KBM-7 (cell line): ENCODE measurements at places on chromosomes 7 and 10.

DNA sequence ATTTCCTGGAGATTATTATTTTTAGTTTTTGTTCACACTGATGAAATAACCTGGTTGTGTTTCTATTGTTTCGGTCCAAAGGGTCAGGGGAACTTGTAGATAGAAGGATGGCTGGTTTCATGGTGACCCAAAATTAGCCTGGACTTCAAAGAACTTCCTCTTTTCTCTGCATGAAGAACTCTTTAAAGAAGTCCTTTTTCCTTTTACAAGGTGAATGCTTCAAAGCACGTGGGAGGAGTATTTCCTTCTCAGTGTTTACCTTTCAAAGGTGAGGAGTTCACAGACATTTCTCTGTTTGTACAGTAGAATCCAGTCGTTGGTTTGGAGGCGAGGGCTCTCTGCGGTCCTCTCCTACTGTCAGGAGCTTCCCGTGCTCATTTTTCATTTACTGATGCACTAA lies 561.7 kb downstream of the GATA3 start:
- DNase-seq = no peak

- DNase-seq = no peak
Measured at GRCh38 chr7:104976966-104977636, 36.9 kb upstream of the KMT2E start.

DNA sequence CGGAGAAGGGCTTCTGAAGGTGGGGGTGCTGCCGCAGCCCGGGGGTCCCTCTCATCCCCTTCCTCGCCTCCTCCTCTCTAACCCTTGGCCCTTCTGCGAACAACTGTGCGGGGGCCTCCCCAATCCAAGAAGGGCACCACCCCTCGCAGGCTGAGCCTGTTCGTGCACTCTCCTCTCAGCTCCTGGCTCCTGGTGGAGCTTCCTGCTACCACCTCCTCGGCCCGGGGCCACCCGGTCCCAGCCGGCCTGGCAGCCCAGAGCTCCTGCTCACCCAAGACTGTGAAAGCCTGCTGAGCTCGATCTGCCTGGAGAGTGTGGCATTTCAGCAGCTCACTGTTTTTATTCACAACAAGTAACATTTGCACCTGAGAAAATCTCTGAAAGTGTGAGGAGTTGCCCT lies 2.4 kb downstream of the ADGRA1 start:
- no peak for DNase-seq

GRCh38 chr7:105448181-105448580 lies 59.5 kb upstream of the SRPK2 start:
- DNase-seq = no peak

- DNase-seq = no peak
Measured at GRCh38 chr10:75137533-75138438, 26.3 kb downstream of the SAMD8 start.

GRCh38 chr7:55629051-55629677 lies 56.9 kb upstream of the VOPP1 start:
- DNase-seq = no peak

GRCh38 chr7:21422751-21423150 lies 5.1 kb upstream of the SP4 start:
- DNase-seq = no peak

- no peak for DNase-seq
Measured at GRCh38 chr7:43169076-43169475, 56.6 kb downstream of the HECW1 start.

- no peak for DNase-seq
Measured at GRCh38 chr10:26448706-26449435, 10.7 kb downstream of the APBB1IP start.

- no peak for DNase-seq
Measured at GRCh38 chr7:21054427-21055112, 267.9 kb upstream of the SP8 start.

- DNase-seq = no peak
Measured at GRCh38 chr7:778968-779451, 51.9 kb upstream of the PRKAR1B start.

- DNase-seq = no peak
Measured at GRCh38 chr10:6996431-6996830, 414.4 kb downstream of the SFMBT2 start.

GRCh38 chr7:24152356-24152755 lies 131.6 kb upstream of the NPY start:
- no peak for DNase-seq

DNA sequence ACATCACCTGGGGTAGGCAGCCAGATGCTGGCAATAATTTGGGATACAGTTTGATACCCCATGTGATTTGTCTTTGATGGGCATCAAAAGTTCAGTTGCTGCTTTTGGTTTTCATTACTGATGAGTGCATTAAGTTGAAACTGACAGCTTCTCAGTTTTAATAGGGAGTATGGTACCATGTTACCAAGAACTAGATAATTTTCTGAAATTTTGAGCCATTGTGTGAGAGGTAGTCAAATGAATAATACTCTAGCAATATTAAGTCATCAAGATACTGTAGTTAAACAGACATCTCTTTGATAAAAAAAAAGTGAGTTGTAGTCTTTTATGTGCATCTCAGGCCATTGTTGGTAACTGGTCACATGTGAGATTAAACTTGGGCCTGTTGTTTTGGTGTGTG lies 71.5 kb downstream of the ST7 start:
- DNase-seq = no peak

DNA sequence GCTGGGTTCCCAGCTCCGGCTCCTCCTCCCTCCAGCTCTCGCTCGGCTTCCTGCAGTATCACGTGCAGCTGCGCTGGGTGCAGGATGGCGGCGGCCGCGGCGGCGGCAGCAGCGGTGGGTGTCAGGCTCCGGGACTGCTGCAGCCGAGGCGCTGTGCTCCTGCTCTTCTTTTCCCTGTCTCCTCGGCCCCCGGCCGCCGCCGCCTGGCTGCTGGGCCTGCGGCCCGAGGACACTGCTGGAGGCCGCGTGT lies at the start of gene CNNM1:
Gene CNNM1 (plus strand): TSS at position 53 of the 250 bp plus-strand sequence. CDS start 32 bp downstream, at position 85.
- peak; percentile 78 for DNase-seq

DNA sequence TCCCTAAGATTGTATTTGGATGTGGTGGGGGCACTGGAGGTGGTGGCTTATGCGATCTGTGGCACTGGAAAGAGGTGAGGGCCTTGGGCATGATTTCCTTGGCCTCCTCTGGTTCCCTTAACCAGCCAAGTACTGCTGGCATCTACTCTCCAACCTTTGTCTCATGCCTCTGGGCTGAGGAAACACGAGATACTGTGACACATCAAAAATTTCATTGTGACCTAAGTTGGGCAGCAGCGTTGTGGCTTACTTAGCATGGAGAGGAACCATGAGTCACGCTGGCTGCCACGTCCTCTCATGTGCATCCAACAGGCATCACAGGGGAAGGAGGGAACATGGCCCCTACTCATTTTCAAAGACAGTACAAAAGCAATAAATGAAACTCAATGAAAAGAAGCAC lies 29.7 kb upstream of the GSDME start:
- DNase-seq = peak; percentile 20

DNA sequence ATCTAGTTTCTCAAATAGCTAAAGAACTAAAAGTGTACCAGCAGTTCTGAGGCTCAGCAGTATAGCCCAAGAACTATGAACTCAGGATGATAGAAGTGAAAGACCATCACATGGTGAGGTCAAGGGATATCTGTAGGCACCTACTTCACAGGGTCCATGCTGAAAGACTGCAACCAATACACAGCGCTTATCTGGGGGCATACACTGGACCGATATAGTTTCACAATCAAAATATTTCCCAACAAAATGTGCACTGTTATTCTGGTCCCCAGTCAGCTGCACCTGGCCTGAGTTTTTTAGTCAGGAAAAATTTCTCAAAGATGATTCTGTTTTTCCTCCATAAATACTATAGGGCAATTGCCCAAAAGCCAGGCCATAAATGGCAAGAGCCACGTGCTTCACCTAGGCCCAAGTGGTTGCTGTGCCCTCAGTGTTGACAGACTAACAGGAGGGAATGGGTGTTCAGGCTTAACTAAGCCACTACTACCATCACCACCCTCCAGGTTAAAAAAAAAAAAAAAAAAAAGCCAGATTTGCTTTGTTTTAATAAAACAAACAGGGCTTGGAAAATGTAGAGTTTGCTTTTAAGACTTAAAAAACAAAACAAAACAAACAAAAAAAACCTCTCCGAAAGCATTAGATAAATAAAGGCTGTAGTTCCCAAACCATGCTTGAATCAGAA lies 58.5 kb downstream of the OGDH start:
- DNase-seq = no peak

DNA sequence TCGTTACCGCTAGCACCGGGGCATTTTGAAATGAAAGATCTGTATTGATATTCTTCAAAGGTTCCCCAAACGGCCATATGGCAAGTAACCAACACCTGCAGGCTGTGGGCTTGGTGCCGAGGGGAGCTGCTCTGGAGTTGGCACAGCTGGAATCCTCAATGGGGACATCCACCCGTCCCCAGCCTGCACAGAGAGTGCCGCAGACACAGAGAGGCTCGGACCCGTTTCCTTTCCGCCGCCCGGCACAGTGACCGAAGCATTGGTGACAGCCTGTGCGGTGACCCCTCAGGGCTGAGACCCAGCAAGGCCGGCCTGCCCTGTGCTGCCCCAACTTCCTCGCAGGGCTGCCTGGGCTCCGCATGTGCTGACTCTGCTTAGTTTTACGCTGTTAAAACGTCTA lies 4.5 kb downstream of the CFAP46 start:
- DNase-seq = no peak

- DNase-seq = no peak
Measured at GRCh38 chr10:15478429-15478828, 107.3 kb upstream of the FAM171A1 start.

- peak; percentile 78 for DNase-seq
Measured at GRCh38 chr10:68826764-68827591, at the start of gene STOX1. STOX1 (plus strand) TSS chr10:68827531; CDS start chr10:68827624, 93 bp downstream.

DNA sequence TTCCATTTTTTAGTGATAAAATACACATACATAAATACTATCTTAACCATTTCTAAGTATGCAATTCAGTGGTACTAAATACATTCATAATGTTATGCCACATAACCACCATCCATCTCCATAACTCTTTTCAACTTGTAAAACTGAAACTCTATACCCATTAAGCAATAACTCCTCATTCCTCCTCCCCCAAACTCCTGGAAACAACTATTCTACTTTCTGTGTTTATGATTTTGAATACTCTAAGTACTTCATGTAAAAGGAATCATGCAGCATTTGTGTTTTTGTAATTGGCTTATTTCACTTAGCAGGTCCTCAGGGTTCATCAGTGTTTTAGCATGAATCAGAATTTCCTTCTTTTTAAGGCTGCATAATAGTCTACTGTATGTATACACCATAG lies 131.8 kb downstream of the TES start:
- DNase-seq = no peak

DNA sequence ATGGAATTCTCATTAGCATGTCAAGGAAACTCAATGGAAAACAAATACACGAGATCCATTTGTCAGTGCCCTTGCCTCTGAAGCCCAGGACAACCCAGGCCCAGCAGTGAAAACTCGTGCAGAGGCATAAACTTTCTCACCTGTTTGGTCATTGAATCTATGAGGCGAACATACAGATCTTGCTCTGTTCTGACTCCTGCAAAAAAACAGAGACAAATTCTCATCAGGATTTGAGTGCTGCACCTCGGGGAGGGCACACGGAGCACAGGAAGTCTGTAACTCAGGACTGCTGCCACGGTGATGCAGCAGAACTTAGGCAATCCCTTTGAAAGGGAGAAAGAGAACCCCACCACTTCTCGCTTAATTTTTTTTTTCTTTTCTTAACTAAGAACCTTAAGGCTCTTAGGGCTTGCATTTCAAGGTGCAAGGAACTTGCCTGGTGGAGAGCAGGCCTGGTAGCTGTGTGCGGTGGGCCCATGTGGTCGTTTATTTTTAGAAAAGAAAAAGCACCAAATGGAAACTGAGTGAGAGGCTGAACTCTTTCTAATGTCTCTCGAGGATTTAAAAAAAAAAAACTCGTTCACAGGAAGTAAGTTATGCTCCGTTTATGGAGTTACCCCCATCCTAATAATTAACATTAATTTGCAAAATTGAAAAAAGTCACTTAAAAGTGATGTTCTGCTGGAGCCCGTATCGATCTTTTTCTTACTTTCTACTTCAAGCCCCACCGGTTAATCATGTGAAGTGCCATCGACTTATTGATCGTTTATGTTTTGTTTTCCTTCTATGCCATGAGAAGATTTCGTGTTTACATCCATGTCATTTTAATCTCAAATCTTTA lies 1.8 kb downstream of the EBF3 start:
- DNase-seq = peak; percentile 14

DNA sequence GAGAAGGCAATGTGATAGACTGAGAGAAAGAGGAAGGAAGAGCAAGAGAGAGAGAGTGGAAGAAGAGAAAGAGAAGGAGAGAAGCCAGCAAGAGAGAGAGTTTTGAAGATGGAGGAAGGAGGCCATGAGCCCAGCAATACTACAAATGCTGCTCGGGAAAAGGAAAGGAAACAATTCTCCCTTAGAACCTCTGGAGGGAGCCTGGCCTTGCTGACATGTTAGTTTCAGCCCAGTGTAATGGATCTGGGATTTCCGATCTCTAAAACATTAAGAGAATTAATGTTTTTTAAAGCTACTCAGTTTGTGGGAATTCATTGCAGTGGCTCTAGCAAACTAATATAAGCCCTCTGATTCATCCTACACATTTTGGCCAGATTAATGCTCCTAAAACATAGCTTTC lies 206.8 kb upstream of the MTPN start:
- no peak for DNase-seq

DNA sequence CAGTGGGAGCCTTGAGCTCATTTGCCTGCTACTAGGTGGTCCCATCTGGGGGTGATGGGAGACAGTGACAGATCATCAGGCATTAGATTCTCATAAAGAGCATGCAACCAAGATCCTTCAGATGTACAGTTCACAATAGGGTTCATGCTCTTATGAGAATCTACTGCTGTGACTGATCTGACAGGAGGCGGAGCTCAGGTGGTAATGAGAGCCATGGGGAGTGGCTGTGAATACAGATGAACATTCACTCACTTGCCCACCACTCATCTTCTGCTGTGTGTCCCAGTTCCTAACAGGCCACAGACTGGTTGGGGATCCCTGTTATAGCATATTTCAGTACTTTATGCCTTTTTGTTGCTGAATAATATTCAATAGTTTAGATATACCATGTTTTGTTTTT lies 6.6 kb upstream of the UBE2D1 start:
- DNase-seq = no peak

- no peak for DNase-seq
Measured at GRCh38 chr10:132389433-132390169, 7.4 kb upstream of the PWWP2B start.

DNA sequence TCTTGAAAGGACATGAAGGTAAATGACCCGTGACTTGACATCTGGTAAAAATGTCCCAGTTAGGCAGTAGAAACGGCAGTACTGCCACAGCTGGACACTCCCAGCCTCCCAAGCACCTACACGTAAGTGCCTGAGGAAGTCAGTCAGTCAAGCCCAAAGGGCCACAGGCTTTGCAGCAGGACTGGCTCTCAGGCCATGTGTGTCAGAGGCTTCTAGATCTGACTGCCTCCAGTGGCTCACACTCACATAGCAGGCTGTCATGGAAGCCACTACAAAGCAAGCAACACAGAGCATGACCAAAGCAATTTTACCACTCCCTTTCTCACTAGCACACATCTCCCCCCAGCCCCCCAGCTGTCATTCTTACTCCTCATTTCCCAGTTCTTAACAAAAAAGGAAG lies 17.8 kb upstream of the CCNJ start:
- peak; percentile 43 for DNase-seq

- DNase-seq = no peak
Measured at GRCh38 chr7:28580665-28581064, 168.3 kb downstream of the CREB5 start.
